ENCODE measurements at places on chromosomes 4 and X.

GRCh38 chr4:113588895-113589668 lies 172.5 kb downstream of the CAMK2D start:
- DNase-seq: no peak

DNA sequence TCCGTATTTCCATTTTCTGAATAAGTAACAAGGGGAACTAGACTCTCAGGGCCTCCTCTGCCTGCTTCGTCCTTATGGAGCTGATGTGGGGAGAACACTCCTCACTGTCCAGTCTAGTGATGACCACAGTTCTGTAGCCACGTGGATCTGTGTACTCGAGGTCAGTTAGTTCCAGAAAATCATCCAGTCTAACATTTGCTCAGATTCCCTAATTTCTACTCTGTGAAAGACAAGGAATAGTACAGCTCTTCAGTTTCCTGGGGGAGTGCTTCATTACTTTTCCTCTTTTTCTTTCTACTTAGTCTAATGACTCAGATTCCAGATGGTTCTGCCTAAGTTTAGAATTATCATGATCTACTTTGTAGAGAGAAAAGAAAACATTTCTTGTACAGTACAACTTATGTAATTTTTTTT lies 82.6 kb downstream of the SORBS2 start:
- no peak for DNase-seq

DNA sequence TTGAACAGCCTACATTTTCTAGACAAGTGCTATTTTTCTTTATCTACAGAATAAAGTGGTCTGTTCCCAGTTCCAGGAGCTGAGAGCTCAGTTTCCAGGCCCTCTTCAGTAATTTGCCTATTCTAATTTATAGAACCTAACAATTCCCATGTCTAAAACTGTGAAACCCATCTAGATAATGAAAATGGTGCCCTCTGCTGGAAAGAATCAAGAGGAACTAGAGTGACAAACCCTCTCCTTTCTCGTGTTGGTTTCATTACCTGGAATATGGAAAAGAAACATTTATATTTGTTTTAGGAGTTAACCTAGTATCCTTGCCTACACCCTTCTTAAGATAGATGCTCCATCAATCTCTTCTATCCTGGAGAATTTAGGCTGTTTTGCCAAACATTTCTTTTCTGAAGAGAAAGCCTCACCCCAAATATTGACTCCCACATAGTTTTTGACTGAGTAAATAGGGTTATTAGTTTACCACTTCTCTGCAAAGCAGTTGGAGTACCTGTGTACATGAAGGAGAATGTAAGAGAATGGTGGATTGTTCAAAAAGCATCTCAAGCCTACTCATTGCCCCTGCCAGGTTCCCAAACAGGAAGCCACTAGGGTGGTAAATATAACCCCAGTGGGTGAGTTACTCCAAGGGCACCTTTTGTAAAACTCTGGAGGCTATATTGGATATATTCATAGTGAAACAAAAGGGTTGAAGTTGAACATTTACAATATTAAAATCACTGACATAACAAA lies 121.6 kb downstream of the RASL11B start:
- no peak for DNase-seq

DNA sequence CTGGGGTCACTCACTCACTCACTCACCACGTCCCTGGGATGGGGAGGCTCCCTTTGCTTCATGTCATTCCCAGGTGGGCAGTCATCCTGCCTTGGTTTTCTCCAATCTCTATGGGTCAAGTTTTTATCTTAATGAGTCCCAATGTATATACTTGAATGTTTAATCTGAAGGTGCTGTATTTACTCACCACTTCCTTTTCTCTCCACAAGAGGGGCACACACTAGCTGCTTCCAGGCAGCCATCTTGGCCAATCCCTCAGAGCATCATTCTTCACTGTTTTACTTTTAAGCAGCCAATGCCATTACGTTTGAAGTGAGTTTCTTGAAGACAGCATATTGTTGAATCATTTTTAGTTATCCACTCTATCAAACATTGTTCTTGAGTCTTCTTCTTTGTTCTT lies 153.4 kb upstream of the ARSJ start:
- no peak for DNase-seq

DNA sequence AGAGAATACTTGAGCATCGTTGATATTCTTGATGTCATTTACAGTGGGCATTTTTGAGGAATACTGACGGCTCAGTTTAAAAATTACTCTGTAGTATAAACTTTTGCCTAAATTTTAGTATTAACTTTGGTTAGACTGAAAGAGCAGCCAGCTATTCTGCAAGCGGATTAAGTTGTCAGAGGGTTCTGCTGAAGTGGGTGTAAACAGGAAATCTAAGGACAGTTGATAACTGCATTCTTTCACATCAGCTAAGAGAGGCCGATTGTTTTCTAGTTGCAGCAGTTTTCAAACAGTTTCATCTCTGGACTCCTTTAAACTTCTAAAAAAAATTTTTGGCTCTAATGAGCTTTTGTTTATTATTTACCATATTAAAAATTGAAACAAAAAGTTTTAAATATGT lies 149.6 kb downstream of the RAPGEF2 start:
- no peak for DNase-seq

GRCh38 chr4:105194328-105195231 lies 47.9 kb downstream of the TET2 start:
- no peak for DNase-seq

DNA sequence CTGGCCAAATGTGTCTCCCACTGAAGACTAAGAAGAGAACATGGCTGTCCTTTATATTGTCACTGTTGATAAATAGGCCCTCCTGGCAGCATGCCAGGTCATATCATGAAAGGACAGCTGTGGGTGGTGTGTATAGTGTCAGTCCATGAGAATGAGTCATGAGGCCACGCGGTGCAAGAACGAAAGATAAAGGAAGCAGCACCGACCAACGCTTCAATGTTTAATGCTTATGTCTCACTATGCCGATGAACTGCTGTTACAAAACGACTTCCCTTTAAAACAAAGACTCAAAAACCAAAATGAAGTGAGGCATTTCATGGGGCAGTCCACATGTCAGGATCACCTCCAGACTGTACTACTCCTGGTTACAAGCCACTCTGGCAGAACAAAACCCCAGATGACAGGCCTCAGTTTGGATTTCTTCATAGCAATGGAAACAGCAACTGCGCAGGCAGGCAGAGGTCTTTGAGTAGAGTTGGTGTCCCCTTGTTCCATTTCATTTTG lies 5.2 kb upstream of the TCEANC start:
- DNase-seq: no peak

DNA sequence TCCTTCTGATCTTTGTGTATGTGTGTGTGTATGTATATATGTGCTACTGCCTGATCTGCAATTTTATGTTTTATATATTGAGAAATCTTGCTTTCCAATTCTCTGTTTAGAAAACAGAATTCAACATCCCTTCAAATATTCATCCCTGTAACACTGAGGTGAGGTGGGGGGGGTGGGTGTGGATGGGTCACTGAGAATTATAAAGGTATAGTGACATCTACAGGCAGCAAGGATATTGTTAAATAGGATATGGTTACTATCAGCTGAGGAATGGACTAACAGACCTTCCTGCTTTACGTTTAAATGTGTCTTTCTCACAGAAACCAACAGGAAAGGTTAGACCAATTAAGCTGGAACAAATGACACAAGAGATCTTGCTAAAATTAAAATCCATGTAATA lies 19.0 kb upstream of the MAGEB2 start:
- DNase-seq: no peak

DNA sequence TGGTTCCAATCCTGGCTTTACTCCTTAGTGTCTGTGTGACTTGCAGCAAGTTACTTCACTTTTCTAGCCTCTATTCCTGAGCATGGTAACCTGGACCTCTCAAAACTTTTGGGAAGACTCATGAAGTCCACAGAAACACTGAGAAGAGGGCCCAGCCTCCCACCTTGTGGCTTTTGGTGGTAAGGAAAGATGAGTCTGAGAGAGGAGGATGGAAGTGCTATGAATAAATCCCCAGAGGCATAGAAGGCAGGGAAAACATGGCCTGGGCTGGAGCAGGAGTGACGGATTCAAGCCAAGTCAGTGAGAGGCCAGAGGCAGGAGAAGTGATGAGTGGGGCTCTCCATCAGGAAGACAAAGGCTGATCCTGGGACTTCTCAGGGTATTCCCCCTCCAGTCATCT lies 10.9 kb upstream of the MAGEA4 start:
- DNase-seq: no peak

GRCh38 chr4:187135878-187136277 lies 412.2 kb upstream of the FAT1 start:
- no peak for DNase-seq

- DNase-seq: no peak
Measured at GRCh38 chr4:6732441-6733357, 16.7 kb downstream of the BLOC1S4 start.

DNA sequence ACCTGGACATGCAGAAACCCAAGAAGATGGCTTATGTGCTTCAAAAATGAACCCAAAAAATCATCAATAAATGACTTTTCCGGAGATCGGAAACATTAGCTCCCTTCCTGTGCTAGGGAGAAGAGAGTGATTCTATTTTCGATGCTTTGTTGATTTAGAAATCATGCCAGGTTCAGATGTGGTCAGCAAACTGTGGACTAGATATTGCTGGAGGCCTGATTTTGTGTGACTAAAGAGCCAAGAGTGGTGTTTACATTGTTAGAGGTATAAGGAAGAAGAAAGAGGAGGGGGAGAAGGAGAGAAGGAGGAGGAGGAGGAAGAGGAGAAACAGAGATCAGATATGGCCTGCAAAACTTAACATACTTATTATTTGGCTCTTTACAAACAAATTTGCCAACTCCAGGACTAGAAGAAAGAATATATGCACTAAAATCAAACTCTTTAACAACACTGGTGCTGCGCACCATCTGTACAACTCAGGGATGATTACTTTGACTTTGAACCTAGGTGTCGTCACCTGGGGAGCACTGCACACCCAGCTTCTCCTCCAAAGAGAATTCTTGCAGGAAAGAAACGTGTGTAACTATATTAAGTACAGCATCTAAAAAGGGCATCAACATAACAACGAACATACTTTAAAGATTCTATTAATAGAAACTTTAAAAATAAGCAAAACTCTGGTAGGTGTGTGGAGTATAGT lies 664.9 kb upstream of the LCORL start:
- DNase-seq: no peak

DNA sequence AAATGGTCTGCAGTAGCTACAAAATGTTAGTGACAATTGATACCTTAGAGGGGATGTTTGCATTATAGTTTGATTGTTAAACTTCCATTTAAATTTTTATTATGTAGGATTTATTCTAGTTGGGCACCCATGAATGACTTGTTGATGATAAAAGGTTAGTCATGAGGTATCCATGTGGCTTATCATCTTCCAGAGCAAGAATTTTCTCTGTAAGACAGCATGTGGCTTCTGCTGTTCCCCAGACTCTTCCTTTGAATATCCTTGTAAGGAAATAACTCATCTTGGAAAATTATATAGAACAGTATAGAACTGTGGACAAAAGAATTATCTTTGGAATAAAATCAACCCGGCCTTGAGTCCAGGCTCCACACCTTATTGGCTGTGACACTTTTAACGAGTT lies 40.1 kb upstream of the KLHL8 start:
- DNase-seq: no peak

DNA sequence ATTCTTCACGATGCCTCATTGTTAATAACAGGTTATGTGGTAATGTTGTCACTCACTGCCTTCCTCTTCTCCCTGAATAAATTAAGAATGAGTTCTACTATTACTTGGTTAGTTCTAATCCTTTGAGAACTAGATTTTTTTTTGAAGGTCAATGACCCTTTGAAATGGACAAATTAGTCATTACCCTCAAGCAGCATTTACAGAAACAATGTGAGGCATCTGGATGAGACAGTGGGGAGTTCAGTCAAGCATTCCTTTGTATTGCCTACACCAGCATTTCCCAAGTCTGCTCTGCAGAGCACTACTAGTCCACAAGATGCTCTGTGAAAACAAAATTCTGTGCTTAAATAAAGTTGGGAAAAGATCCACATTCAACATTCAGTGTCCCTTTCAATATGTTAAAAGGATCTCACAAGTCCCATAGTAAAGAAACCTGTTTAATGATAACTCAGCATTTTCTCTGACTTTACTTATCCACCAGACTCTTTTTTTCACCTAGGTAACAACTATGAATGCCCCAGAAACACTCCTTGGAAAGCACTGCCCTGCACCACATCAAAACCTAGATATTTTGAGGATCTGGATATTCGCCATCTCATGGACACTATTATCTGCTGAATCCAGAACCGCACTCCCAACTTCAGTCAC lies 60.6 kb downstream of the CHRDL1 start:
- no peak for DNase-seq

DNA sequence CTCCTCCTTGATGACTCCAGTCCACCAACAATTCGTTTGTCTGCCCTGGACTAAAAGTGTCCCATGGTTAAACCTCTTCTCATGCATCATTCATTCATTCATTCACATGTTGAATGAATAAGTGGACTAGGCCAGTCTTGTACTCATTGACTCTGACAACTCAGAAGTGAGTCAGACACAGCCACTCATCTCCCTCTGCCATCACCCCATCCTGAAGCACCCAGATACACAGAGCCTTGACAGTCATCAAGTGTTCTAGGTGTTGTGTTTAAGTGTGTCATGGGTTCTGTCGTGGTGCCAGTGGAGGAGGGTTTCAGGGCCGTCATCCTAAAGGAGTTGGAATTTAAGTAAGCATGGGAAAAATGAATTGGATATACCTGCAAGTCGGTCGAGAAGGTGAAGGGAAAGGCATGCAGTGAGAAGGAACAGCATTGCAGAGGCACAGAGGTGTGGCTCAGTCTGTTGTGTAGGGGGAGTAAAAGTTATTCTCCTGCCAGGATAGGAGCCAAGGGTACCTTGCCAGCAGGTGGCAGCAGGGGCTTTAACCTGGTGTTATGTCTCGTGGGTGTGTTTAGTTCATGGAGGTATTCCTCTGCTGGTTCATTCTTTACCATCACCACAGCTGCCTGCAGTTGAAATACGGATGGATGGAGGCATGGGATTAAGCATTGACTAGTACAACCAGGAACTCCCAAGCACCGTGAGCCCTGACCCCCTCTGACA lies 18.3 kb downstream of the MAGED2 start:
- DNase-seq: no peak

DNA sequence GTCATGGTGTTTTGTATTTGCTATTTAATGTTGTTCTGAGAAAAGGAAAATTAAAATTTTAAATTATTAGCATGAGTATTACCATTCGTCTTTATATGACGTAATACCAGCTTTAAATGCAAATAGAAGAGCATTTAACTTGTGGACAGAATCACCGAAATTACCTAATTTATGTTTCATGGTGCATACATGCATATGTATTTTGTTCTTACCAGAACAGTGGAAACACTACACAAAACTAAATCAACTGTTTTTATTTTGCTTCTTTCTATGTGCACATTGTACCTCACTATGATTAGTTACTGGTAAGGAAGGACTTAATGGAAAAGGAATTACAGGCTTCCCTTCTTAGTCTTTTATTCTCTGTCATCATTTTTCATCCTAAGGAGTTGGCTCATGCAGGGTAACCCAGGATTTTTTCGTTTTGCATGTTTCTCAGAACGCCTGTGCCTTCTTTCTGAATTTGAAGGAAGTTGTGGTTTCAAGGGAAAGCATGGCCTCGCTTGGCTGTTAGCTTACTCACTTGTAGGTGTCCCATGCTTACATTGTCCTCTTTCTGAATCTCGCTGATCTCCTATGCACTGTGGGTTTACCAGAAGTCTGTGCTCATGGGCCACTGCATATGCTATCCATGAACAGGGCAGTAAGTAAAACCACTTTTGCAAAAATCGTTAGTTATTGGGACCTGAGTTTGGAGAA lies 300.0 kb upstream of the PUDP start:
- no peak for DNase-seq

Data from activated CD8-positive, alpha-beta memory T cell treated with anti-CD3 and anti-CD28 coated beads for 1 hour (primary cell).